ENCODE measurements at places on chromosomes 6 and 20.

GRCh38 chr6:111722179-111722731 lies 116.6 kb upstream of the TRAF3IP2 start:
- peak; percentile 33 for DNase-seq

- DNase-seq: no peak
These were observed 128.8 kb downstream of the PLCB1 start for GRCh38 chr20:8260837-8261251.

DNA sequence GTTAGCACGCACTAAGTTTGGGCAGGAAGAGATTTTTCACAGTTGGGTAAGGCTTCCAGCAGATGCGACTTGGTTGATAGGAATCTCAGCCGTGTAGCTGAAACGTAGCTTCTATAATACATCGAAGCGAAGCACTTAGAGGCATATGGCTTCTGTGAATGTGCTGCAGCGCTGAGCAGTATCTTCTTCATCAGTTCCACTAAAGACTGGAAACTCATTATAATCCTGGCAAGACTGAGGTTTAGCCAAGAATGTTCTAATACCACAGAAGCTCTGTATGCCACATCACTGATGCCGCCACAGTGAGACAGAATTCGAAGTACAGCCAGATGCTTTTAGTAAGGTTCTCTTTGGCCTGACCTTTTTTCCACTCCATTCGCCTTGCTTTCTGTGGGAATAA lies 680.2 kb upstream of the AGPAT4 start:
- DNase-seq: no peak

DNA sequence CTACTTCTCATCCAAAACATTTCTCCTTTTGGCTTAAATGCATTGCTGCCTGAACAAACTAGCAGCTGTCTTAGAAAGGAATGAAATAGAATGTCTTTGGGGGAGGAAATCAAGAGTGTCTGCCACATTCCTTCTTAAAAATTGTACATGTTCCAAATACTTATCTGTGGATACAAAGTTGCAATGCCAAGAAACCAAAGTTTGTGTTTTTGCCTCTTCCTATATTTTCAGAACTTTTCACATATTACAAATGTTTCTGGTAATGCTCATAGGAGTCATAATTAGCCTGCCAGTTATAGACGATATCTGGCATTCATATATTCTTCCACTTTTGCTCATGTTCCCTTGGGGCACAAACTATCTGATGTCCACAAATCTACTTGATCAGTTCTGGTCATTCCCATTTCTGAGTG lies 165.5 kb upstream of the BMP5 start:
- DNase-seq: no peak

DNA sequence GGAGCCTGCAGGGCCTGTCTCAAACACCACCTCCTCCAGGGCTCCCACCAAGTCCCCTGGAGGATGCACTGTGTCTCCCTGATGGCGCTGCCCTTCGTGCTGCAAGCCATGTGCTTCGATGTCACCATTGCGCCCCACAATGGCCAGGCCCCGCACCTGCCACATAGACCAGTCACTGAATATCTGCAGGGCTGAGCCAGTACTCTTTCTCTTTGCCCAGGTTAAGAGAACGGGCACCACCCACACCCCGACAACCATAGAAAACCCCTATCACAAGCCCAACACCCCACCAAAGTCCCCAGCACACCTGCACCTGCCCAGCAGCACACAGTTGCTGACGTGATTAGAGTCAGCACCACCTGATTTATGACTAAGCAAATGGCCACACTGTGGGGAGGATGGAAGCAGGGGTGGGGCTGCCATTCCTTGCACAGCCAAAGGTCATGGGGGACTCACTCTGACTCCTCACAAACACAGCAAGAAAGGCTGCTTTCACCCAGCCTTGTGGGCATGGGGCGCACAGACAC lies 104.3 kb downstream of the SLC23A2 start:
- DNase-seq: no peak

DNA sequence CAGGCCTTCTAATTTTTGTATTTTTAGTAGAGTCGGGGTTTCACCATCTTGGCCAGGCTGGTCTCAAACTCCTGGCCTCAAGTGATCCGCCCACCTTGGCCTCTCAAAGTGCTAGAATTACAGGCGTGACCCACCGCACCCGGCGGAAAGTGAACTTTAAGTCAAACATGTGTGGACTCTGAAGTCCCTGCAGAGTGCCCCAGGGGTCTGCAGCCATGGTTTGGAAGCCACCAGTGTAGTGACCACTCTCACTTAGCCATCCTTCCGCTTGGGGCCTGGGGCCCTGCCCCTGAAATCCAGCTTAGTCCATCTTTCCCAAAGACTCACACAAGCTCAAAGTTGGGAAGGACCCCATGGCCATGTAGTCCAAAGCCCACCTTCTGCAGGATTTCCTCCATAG lies 164.5 kb downstream of the GRM4 start:
- DNase-seq: no peak

DNA sequence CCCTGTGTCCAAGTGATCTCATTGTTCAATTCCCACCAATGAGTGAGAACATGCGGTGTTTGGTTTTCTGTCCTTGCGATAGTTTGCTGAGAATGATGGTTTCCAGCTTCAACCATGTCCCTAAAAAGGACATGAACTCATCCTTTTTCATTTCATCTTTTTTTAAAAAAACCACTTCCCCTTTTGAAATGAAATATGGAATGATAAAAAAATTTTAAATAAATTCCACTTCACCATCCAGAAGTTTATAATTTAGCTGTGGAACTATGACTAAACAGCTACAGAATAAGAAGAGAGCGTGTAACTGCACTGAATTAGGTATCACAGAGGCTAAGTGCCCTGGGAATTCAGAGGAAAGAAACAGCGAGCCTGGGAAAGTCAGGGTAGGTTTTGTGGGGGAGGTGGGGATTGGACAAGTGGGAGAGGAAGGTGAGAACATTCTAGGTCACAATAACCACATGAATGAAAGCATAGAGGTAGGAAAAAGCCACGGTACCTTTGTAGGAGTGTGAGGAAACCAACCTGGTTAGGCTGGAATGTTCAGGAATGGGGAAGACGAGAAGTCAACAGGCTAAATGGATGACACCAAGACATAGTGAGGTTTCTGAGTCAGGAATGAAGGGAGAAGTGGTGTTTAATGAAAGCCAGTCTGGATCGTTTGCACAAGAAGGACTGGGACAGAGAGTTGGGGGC lies 11.0 kb downstream of the TRIM10 start:
- no peak for DNase-seq

- DNase-seq: no peak
These were observed 17.1 kb upstream of the CSNK2A1 start for GRCh38 chr20:560680-561079.

- no peak for DNase-seq
These were observed 15.3 kb downstream of the VEGFA start for GRCh38 chr6:43785220-43785752.

- no peak for DNase-seq
These were observed 1.9 kb upstream of the LRRC1 start for GRCh38 chr6:53792973-53793317.

GRCh38 chr6:92559003-92559402 lies 860.4 kb downstream of the EPHA7 start:
- DNase-seq: no peak

Measured in AG04450 (cell line).